Tongue (tissue), 3 donors: ENCODE measurements at places on chromosomes 7 and 10. TPM values are rescaled to one million over a fixed set of nuclear protein-coding genes. Genes with fewer than 3 reads are reported as not detected.

The AKR1C2 gene
- total RNA-seq = 2.8 TPM

The PRSS37 gene
- total RNA-seq = not detected

The SPDYE16 gene
- total RNA-seq = 0.72 TPM

The VWDE gene
- total RNA-seq = 3.1 TPM

The OR6B1 gene
- not detected for total RNA-seq

GRCh38 chr7:78530351-78530750 lies 731.8 kb downstream of the PHTF2 start:
- DNase-seq = no peak

DNA sequence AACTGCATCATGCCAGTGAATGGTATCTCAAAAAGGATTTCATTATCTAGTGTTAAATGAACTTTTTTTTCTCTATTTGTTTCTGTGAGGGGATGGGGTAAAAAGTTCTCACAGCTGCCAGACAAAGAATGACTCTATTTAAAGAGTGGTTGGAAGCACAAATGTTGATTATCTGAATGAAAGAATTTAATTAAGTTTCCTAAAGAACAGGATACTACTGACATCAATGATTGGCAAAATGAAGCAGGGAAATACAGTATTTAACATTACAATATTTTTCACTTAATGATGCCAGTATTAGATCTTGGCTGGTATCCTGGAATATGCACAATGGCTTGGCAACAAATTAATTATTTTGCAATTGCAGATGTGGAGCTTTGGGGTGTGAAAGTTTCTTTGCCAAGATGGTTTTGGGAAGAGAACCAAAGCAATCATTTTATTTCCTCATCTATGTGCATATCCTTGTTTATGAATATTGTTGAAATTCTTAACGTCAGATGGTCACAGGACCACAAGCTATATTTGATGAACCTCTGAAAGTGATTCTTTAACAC lies 336.8 kb downstream of the ARL4A start:
- peak; percentile 52 for DNase-seq

DNA sequence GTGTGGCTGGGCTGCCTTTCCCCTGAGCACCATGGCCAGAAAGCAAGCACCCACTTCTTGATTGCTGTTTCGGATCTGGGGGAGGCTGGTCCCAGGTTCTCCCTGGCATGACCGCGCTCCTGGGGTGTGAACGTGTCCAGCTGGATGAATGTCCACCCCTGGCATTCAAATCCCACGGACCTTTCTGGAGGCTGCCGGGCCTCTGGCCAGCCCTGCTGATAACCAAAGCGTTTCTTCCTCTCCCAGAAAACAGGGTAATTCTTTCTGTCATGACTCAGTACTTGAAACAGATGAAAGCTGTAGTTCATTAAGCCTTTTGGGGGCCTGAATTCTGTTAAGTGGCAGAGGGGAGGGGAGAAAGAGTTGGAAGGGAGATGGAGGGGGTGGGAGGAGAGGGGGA lies 73.1 kb upstream of the SAMD8 start:
- DNase-seq = no peak

GRCh38 chr7:116953372-116953905 lies at the start of gene ST7:
TSS of gene ST7 (plus strand) at chr7:116953501. CDS start at chr7:116953541, 40 bp downstream.
- DNase-seq = peak; percentile 84

GRCh38 chr10:119306514-119306951 lies 99.2 kb downstream of the GRK5 start:
- DNase-seq = no peak

GRCh38 chr10:11007476-11008020 lies 10.1 kb upstream of the CELF2 start:
- no peak for DNase-seq

DNA sequence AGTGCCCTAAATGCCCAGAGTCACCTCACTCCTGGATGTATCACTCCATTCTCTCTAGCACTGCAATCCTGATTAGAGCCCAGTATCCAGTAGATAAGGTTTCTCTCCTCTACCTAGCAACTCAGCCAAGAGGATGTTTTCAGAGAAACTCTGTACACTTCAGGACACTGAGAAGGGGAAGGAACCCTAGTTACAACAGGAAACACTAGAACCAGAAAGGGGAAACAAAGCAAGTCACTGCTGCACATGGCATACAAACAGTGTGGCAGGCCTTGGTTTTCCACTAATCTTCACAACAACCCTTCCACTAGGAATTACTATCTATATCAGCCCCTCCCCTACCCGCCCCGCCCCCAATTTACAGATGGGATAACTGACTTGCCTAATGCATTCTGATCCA lies 1.6 kb downstream of the FAM204A start:
- no peak for DNase-seq

- no peak for DNase-seq
These were observed 63.6 kb upstream of the FZD8 start for GRCh38 chr10:35705671-35706070.

- no peak for DNase-seq
These were observed 25.7 kb upstream of the ASCC1 start for GRCh38 chr10:72241691-72242252.

DNA sequence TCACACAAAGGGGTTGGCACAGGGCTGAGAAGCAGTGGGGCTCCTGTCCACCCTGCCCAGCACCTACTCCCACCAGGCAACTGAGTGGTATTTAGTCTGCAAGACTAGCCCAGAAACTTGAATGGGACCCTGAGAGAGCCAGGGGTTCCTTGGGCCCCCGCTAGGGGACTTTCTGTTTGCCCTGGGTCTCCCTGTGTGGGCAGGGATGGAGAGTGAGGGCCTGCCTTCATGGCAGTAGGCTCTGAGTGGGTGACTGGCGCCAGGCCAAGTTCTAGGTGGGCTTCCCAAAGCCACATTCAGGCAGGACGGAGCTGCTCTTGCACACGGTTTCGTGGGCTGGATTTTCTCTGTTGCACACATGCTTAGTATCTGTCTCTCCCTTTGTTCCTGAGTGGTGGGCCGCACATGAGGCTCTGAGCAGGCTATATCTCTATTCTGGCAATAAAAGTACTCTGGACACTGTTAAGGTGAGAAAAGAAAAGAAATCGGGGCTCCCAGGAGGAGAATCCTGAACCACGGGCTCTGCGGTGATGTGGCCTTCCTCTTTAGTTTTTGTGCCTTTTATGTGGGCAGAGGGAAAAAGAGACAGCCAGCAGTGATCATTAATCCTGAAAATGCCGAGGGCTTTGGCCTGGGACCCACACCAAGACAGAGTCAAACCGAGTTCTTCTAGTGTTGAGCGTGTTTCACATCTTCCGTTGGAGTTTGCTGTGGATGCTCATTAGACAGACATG lies 26.9 kb downstream of the IL2RA start:
- DNase-seq = no peak

DNA sequence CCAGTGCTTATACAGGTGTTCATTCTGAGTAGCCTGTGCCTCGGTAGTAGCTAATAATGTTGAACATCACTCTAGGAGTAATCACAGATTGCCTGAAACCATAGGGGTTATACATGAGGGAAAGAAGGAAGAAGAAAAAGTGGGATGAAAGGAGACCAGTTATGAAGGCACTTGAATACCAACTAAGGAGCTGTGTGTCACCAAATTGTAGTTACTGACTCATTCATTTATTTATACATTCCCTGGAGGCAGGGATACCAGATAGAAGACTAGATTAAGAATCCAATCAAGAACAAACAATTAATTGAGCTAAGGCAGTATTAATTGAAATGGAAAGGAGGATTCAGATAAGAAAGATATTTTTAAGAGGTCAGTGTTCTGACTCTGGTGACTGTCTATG lies 129.6 kb upstream of the PRPS1L1 start:
- no peak for DNase-seq

DNA sequence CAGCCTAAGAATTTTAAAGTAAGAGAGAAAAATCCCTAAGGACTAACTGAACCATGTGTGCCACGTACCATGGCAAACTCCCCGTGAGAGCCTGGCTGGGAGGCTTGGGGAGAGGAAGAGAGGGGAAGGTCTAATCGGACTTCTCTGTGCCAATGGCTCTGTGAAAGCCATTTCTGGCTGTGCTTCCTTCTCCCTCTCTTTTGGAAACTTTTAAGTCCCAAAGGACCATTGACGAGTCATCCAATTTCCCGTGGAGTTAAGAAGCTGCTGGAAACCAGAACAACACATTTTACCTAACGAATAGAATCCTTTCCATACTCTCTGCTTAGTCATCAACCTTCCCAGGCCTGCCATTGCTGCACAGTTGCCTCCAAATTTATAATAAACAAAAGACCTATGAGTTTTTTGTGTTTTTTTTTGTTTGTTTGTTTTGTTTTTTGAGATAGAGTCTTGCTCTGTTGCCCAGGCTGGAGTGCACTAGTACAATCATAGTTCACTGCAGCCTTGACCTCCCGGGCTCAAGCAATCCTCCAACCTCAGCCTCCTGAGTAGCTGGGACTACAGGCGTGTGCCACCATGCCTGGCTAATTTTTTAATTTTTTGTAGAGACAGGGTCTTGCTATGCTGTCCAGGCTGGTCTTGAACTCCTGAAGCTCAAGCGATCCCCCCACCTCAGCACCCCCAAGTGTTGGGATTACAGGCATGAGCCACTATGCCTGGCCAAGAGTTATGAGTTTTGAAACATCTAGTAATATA lies 13.2 kb downstream of the LAMB1 start:
- no peak for DNase-seq

DNA sequence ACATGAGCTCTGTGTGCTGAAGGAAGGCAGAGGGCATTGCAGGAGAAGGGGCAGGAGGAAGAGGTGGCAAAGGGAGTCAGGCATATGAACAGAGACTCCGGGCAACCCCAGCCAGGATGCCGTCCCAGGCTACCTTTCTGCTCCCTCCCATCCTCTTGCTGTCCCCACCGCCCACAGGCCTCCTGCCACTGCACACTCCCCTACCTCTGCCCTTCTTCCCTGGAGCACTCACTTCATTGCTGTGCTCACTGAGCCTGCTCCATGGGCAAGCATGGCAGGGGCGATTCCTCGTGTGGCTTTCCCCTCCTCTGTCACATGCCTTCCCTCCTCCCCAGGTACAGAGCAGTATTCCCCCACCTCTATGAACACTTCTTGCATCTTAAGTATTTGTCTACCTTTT lies 93.4 kb downstream of the FANK1 start:
- no peak for DNase-seq

GRCh38 chr10:34859170-34859569 lies 44.1 kb upstream of the PARD3 start:
- DNase-seq = peak; percentile 15
